ENCODE measurements at places on chromosomes 7 and 10. TPM values are rescaled to one million over a fixed set of nuclear protein-coding genes. Genes with fewer than 3 reads are reported as not detected.

GRCh38 chr7:18166002-18166401 lies 138.4 kb upstream of the PRPS1L1 start:
- no peak for DNase-seq

DNA sequence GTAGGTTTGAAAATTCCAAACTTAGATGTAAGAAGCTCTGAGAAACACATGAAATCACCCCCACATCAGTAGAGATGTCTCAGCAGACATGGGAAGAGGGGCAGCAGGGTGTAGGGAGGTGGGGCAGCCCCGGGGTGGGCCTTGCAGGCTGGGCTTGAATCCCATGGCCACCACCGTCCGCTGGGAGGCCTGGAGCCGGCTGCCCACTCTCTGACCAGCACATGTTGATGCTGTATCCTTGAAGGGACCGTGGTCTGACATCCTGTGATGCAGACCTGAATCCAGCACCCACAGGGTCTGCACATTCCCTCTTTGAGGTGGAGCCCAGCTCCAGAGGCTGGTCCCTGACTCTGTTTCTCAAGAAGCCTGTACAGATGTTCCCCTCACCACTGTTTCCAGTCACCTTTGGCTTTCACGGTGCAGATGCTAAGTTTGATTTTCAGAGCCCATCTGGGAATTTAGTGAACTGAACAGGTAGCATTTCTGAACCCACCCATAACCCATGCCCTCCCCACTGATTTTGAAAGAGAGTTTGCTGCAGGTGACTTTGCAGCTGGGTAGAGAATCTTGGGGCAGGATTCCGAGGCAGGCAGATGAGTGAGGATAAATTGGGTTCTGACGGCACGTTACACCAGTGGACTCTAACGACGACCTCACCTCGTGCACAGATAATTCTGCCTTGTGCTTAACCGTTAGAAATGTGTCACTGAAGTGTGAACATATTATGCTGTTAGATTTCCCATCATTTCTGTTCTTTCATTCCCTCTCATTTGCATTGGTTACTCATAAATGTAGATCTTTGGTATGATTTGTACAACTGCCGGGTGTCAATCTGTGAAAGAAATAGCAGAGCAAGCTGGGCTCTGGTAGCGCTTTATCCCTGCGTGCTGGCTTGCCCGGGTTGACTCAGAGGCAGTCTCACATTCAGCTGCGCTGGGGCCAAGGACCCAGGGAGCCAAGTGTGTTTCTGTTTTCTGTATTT lies 45.7 kb downstream of the IKZF1 start:
- DNase-seq: no peak

- peak; percentile 62 for DNase-seq
Measured at GRCh38 chr7:100132697-100133151, 6.0 kb downstream of the MBLAC1 start.

DNA sequence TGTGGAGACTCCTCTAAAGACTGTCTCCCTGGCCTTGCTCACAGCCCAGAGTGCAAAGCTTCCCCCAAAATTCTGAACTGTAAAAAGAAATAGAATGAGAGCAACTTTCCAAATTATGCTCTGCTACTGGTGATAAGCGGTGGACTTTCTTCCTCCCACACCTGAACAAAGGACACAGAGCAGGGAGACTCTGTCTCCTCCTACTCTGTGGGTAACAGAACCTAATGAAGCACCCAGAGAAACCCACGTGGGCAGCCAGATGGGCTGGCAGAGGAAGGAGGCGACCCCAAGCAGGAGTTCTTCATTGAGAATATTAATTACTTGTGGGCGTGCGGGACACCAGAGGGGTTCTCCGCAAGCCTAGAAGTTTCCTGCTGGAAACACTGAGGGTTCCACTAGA lies 139.5 kb downstream of the KMT2E start:
- DNase-seq: no peak

DNA sequence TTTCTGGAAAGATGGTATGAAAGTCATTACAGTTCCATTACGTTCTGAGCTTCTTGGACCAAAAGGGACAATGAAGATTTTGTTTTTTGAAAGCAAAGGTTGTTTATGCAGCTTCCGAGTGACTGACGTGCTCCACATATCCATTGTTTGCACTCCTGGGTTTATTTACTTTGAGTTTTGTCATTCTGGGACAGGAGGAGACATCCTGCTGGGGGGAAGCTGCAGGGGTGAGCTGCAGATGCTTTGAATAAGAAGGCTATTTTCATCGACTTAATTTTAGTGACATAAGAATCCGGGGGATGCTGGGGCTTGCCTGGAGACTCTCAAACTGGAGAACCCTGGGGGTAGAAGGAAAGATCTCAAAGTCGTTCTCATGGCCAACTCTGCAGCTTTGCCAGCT lies 12.7 kb upstream of the SFMBT2 start:
- no peak for DNase-seq

DNA sequence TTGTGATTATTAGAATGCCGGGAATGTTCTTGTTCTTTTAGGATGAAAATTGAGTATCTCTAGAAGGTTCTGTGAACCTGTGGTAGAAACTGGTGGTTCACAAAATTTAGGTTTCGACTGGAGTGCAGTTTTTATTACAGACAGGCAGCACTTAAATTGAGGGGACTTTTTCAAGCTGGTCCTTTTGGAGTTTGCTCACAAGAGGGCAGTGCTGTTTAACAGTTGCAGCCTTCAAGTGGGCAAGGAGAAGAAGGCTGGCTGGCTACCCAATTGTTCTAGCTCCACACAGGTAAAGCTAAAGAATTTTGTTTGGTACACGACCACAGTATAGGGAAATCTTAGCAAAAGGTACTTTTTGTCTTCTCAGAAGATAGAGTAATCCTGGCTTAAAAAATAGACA lies 233.6 kb downstream of the SNX13 start:
- no peak for DNase-seq

The GRID1 gene
- total RNA-seq: 1.1 TPM

The HGF gene
- total RNA-seq: 1.6 TPM
